C1 segment of cervical spinal cord (tissue), 14 donors: ENCODE measurements at places on chromosomes 3 and 15.

- DNase-seq = no peak
Measured at GRCh38 chr3:71401695-71402231, 181.8 kb downstream of the FOXP1 start.

GRCh38 chr15:74173380-74174218 lies at the start of gene ISLR:
ISLR (plus strand) TSS chr15:74173710; CDS start chr15:74174859, 1,149 bp downstream.
- DNase-seq = no peak

DNA sequence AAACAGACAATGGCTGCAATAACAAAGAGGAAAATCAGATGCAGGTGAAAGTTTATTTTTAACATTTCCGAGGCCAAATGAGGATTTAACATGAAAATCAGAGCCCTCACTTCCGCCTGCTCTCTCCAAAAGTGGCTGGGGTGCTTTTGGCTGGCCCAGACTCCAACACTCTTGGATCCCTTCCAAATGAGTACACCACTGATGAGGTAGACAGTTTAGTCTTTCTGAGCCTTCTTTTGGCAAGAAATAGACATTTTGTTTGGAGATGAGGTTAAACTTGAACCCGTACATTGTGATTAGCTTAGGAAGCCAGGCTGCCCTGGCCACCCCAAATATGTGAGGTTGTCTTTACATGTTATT lies 51.0 kb upstream of the TRA2B start:
- no peak for DNase-seq

DNA sequence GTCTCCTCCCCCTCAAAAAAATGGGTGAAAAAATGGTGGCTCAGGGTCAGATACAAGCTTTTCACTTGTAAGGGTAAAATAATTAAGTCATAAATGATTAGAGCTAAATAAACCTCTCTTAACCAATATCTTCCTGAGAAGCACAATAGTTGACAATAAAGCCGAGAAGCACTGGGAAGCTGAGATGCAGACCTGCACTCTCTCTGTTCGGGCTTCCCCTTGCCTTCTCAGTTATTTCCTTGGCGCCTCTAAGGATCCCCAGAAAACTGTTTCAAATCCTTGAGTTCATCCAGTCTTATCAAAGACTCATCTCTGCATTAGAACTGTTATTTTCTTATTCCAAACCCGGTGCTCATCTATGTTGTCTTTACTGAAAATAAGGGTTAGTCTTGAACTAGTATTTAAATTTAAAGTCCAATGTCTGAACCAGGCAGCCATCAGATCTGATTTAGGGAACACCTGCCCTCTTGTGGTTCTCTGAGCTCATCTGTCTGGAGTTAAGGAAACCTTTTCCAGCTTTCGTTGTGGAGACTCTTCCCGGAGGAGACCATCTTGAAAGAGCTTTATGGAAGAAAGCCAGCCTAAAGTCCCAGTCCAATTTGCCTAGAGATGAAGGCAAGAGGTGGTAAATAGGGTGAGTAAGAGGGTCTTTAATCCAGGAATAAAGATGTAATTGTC lies 256.4 kb upstream of the MCTP2 start:
- no peak for DNase-seq

DNA sequence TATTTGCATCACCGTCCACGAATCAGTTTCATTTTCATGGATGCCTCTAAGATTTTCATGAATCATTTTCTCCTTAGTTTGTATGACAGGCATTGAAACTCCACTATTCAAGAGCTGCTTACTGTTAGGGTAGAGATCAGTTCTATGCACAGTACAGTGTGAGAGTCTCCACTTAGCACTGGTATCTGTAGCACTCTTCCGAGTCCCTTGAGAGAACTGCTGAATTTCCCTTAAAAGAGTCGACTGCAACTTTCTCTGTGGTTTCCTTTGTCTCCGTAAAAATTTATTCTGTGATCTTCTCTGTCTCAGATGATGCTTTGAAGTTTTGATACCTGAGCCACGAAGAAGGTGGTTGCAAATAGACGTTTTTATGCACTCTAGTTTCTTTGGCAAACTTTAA lies 14.8 kb downstream of the GTPBP8 start:
- no peak for DNase-seq

- DNase-seq = no peak
Measured at GRCh38 chr3:173411375-173411973, 13.9 kb downstream of the NLGN1 start.

DNA sequence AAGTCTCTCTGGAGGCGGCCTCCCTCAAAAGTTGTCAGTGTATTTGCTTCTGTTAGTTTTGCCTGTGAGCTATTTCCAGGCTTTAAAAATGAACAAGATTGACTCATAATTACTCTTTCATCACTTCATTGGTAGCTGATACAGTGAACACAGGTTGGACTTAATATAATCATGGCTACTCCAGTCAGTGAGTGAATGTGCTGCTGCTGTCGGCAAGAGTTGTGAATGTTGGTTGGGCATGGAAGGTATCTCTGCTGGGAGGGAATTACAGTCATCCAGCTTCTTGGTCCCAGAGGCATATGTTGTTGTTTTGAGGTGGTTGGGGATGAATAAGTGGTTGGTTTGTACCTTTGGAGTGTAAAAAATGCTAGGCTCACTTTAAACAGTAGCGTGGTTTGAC lies 11.5 kb downstream of the TCF12 start:
- DNase-seq = no peak

- DNase-seq = no peak
Measured at GRCh38 chr15:53831907-53832770, 72.7 kb upstream of the WDR72 start.

- DNase-seq = no peak
Measured at GRCh38 chr15:74311734-74312444, 55.6 kb downstream of the CYP11A1 start.

DNA sequence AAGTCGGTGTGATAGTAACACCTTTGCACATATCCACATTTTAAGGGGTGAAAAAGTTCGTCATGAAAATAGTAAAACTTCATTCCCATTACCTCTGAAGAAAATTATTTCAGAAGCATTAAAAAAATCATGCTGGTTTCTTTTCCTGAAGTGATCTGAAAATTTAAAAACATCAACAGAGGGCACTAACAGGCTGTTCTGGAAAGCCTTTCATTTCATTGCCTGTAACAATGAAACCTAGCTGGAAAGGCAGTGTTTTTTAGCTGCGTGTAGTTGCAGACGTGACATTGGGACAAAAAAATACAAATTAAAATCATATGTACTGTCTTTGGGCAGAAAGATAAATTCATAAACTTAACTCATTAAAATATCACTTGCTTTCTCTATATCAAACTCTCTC lies 993.8 kb downstream of the GBE1 start:
- no peak for DNase-seq

DNA sequence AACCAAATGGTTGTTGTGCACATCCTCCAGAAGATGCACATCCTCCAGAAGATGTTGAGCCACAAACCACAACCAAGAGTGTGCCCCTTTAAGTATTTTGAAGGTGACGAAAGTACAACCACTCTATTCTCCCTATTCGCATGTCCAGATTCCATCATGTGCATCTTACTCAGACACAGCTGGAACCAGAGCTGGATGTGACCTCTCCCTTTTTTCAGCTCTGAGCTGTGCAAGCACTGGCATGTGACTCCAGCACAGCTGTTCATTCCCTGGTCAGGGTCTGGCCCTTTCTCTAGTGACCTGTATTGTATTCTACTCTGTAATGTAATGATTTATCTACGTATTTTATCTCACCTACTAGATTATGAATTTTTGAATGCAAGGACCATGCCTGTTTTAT lies 29.3 kb upstream of the DLG1 start:
- peak; percentile 57 for DNase-seq

DNA sequence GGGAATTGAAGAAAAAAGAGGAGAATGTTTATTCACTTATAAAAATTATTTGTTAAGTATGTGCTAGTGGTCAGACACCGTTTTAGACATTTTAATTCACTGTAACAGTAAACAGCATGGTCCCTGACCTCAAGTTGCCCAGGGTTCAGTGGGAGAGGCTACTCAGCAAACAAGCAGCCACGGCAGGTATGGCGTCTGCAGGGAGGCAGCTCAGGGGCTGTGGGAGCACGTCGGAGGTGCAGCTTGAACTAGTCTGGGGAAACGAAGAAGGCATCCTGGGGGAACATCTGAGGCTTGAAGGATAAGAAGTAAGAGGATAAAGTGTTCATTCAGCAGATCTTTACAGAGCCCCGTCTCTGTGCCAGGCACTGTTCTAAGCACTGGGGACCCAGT lies 66.0 kb downstream of the CRTC3 start:
- DNase-seq = no peak

GRCh38 chr15:76062286-76062685 lies 2.5 kb downstream of the TMEM266 start:
- peak; percentile 30 for DNase-seq

DNA sequence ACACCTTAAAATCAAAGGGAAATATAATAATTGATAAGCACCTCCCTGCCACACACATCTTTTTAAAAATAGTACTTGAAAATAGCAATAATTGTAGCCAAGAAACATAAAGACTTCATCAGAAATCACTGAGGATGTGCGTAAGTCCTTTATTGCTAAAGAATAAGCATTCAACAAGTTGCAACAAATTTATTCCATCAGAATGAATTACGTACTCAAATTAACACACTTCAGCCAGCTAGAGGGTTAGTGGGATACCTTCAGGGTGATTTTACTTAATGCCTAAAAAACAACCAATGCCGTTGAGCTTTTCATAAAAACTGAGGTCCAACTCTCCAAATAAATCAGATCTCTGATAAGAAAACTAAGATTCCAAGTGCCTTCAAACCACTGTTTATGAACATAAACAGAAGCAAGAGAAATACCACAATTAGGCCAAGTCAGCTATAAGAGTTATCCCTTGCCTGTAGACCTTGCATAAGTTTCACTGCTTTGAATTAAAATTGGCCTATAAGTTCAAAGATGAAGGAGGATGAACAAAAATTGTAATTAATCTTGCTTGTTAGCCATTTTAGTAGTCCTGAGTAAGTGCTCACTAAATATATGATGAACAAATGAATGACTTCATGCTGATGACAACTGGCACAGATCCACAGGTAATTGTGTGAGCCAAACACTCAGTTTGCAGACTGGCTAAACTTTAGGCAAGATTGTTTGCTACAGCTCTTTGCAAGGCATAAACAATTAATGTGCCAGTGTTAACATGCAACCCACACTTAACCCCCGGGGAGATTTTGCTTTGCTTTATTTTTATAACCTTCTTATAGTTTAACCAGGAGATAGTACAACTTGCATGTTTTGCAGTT lies 375.1 kb upstream of the THBS1 start:
- no peak for DNase-seq

DNA sequence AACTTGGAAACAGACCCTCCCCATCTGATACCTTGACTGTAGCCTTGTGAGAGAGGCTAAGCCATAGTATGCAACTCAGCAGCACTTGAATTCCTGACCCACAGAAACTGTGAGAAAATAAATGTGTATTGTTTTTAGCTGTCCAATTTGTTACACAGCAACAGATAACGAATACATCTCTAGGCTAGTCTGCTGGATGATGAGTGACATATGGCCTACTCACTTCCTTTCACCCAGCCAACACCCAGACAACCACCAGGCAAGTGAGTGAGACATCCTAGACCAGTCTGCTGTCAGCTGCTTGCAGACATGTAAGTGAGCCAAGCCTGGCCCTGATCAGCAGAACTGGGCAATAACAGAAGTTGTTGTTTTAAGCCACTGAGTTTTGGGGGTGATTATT lies 19.2 kb upstream of the SMAD6 start:
- no peak for DNase-seq

DNA sequence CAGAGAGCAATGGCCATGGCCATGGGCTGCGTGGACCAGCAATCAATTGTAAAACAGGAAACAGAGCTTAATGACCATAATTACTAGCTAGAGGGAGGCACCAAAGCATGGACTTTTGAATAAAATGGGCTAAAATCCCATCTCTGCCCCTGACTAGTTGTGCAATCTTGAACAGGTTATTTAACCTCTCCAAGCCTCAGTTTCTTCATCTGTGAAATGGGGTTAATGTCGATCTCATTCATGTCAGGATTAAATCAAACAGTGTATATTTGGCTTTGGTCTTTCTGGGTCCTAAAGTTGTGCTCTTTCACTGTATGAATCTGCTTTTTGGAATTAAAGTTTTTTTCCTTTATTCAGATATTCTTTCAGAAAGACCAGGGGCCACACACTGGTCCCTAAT lies 36.1 kb downstream of the ABTB1 start:
- no peak for DNase-seq

GRCh38 chr15:60667190-60667868 lies 188.4 kb upstream of the ICE2 start:
- DNase-seq = no peak

- peak; percentile 1 for DNase-seq
Measured at GRCh38 chr15:87477737-87478686, 778.5 kb downstream of the NTRK3 start.

GRCh38 chr3:30752970-30753369 lies 141.5 kb downstream of the GADL1 start:
- DNase-seq = no peak

DNA sequence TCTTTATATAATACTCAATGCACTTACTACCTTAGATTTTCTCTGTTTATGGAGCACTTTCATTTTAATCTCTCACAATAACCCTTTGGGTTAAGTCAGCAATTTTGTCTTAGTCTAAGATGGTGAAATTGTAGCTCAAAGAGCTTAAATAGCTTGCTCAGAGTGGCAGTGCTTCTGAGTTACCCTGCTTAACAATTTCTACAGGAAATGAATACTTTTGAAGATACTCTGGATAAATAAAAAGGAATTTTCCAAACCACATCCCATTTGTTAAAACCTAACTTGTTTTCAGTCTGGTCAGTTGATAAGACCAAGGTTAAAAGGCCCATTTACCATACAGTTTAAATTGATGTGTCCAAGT lies 37.2 kb downstream of the HMG20A start:
- DNase-seq = no peak

GRCh38 chr15:100115066-100115710 lies 226.6 kb downstream of the ADAMTS17 start:
- no peak for DNase-seq

DNA sequence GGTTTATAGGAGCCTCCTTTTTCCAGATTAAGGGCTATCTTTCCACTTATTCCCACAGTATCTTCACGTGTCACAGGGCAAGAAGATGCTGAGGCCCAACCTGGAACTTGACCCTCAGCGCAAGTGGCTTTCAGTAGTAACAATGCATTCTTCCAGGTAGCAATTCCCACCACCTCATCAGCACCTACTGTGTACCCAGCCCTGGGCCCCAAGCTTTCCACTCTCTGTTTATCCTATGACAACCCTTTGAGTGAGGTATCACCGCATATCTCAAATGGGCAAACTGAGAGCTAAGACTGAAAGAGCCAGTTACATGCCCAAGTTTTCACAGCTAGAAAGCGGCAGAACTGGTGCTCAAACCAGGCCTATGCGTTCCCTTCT lies 88.2 kb downstream of the CPN2 start:
- no peak for DNase-seq

DNA sequence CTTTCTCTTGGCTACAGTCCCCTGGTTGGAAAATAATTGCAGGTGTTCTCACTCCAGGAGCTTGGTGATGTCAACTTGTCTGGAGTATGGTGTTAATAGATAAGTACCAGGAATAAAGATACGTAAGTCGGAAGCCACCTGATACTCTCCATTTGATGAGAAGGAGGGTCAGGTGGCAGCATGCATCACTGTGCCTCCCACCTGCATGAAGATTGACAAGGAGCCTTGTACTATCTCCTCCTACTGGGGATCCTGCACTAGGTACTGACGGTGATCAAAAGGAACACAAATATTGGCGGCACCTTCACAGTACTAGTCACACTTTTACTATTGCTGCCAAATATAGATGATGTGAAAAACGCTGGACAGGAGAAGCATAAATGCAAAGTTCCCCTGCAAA lies 32.6 kb upstream of the GABRB3 start:
- no peak for DNase-seq

- DNase-seq = no peak
Measured at GRCh38 chr3:65020281-65021160, 332.7 kb upstream of the ADAMTS9 start.
